ENCODE measurements at places on chromosomes 5 and 9.

DNA sequence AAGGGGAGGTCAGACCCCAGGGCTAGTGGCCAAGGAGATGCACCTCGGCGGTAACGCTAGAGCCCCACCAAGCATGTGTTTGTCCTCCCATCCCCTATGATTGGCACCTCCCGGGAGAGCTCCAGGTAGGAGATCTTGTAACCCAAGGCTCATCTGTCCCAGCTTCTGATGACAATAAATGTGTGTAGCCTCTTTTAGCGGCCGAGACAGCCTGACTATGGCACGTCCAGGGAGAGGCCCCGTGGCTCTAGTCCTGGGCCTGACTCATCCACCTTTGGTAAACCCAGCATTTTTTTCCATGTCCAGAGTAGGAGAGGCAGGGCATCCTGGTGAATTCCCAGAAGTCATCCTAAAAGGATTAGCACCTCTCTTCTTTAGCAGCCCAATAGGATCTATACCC is 39.2 kb downstream of the IRF1 start:
- no peak for DNase-seq

- no peak for DNase-seq
Observed at GRCh38 chr5:40746703-40747102, 9.1 kb downstream of the TTC33 start.

- no peak for DNase-seq
Observed at GRCh38 chr9:571066-571465, 270.4 kb upstream of the DMRT1 start.

DNA sequence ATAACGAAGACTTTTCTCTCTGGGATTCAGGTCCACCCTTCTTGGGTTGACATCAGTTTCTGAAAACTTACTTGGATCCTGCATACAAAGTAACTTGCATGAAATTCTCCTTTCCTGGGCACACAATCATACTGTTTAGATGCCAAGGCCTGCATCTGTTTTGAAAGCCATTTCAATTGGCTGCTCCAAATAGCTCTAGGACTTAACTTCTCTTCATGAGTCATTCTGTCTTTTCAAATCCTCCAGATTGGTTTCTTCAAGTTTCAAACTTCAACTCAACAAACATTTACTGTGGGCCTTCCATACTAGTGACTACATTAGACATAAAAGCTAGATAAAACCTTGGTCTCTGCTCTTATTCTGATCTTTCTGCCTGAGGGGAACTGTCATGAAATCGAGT is 54.8 kb upstream of the HMHB1 start:
- no peak for DNase-seq

DNA sequence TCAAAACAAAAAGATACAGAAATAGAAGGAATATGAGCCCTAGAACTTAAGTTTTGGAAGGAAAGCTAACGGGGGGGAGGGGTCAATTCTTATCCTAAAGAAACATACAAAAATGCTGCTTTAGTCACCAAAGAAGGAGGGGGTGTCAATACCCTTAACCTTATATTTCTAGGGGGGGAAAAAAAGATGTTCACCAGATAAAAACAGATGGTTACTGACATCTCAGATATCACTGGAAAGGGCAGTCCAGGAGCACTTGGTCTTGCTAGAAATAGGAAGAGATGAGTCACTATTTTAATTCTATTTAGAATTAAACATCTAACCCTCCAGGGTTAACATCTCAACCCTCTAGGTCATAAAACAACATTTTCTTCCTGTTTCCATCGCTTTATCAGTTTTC is 1.7 kb downstream of the DIAPH1 start:
- DNase-seq, result no peak

GRCh38 chr9:89448821-89449220 is 49.1 kb downstream of the SEMA4D start:
- no peak for DNase-seq
